AG04449 (cell line): ENCODE measurements at places on chromosomes 12 and 14.

GRCh38 chr12:90915353-90915752, 39.6 kb downstream of the CCER1 start:
- no peak for DNase-seq

- no peak for DNase-seq
These were observed 1832.8 kb upstream of the FLRT2 start for GRCh38 chr14:83697099-83697498.

GRCh38 chr12:46743456-46743855, 82.3 kb downstream of the SLC38A4 start:
- no peak for DNase-seq

GRCh38 chr14:84806622-84807021, 723.3 kb upstream of the FLRT2 start:
- DNase-seq, result no peak

- no peak for DNase-seq
These were observed 64.4 kb downstream of the NUAK1 start for GRCh38 chr12:106074361-106074705.

DNA sequence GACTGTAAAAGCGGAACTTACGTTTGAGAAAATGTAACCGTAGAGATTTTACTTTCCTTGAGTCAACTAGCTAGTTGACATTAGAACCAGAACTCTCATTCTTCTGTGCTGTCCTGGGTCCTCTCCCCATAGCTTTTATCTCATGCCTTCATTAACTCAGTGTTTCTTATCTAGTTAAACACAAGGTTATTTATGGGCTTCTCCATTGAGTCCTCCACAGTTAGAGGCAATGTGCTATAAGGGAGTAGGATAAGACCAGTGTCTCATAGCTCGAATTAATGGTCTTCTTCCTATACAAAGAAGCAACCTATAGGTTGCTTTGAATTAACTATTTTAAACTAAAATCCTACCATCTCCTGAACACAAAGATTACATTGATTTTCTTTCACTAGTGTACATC, 129.8 kb downstream of the ACSS3 start:
- no peak for DNase-seq

- DNase-seq, result no peak
These were observed 174.0 kb downstream of the EGLN3 start for GRCh38 chr14:33776871-33777270.

- no peak for DNase-seq
These were observed 137.3 kb downstream of the WIF1 start for GRCh38 chr12:64983771-64984278.

- no peak for DNase-seq
These were observed 30.4 kb downstream of the CPSF6 start for GRCh38 chr12:69269736-69270135.

DNA sequence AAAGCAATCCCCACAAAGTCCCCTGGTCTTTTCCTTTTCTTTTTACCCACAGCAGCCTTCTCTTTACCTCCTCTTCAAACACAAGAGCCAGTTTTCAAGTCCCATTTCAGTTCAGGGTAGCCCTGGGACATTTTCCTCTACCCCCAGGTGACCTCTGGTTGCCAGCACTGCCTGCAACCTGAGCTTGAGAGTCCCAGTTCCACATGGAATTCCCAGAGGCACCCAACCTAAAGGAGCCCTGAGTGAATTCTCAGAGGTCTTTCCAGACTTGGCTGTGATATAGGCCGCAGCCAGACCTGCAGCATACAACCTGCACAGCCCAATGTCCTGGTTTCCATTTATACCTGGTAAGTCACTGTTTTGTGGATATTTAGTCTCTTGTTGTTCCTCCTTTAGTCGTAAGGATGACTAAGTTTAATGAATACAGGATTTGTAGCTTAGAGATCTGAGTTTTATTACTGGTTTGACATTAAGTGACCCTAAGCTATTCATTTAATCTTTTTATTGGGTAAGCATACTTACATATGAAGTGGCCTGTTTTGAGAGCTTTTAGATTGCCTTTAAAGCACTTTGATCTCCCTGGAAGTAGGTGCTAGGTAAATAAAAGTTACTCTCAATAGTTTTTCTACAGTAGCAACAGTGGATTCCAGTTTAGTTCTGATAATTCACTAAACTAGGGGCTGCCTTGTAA, 159.8 kb downstream of the TGFB3 start:
- no peak for DNase-seq

- no peak for DNase-seq
These were observed 905 bp downstream of the CISTR start for GRCh38 chr12:53750812-53751335.

DNA sequence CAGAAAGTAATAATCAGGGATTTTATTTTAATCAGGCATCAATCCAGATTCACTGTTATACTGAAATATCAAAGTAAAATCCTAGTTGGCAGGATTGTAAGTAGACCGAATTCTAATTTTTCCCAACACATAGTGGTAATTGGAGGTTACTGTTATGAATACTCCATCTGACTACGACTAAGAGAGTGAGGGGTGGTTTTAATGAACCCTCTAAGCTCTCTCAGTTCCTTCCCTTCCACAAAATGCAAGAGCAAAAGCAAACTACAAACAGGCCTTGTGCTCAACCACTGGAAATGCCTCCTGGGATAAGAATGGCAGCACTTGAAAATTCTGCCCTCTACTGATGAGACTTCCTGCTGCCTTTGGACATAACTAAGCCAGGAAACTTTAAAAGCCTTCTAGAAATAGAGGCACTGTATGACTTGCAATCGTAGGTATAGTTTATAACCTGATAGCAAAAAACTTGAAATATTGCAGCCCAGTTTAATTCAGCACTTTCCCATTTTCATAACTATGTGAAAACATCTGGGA, 184.8 kb downstream of the SLC16A7 start:
- DNase-seq, result no peak

GRCh38 chr12:41497409-41497808, 309.3 kb downstream of the PDZRN4 start:
- no peak for DNase-seq

DNA sequence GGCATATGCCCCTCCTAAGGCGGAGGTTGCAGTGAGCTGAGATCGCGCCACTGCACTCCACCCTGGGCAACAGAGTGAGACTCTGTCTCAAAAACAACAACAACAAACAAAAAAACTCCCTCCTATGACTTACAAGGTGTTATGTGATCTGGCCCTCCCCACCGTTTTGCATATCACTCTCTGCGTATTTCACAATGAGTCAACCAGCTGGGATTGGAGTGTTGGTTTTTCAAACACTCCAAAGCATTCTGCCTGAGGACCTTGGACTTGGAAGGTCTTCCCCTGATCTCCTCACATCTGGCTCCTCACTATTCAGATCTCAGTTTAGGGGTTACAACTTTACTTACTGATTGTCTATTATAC, 14.0 kb downstream of the MANSC1 start:
- DNase-seq, result no peak

- no peak for DNase-seq
These were observed 53.2 kb upstream of the PKP2 start for GRCh38 chr12:32949815-32950214.

- no peak for DNase-seq
These were observed 4.5 kb downstream of the ALKBH2 start for GRCh38 chr12:109088818-109089217.

DNA sequence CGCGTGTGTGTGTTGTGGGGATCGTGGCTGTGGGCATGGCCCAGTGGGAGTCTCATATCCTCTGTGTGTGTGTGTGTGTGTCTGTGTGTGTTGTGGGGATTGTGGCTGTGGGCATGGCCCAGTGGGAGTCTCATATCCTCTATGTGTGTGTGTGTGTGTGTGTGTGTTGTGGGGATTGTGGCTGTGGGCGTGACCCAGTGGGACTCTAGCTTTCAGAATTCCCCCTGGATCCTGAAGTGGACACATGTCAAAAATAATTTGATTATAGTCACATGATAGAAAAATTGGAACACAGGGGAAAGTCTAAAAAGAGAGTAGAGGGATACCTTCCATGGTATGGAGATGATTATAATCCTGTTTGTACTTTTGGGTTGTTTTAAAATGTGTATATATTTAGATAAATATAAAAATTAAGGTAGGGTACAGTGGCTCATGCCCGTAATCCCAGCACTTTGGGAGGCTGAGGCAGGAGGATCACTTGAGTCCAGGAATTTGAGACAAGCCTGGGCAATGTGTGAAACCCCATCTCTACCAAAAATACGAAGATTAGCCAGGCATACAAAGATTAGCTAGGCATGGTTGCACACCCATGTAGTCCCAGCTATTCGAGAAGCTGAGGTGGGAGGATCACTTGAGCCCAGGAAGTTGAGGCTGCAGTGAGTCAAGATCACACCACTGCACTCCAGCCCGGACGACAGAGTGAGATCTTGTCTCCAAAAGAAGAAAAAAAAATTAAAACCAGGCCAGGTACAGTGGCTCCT, 11.0 kb downstream of the PAPLN start:
- DNase-seq, result no peak

DNA sequence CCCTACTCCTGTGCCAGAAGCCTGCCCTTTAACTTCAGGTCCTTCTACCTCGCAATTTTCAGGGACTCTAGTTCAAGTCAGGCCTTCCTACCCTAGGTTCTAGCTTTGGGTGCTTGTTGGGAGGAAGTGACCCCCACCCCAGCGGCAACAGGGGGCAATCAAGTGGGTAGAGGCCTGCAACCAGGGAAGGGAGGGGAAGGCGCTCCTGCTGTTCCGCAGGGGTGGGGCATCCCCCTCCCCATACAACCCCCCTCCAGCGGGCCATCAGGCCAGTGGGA, 204 bp upstream of the PRPH start:
- DNase-seq, result no peak

- no peak for DNase-seq
These were observed 233.8 kb downstream of the SSPN start for GRCh38 chr12:26429070-26429691.

GRCh38 chr14:48027115-48027514, 351.7 kb upstream of the MDGA2 start:
- no peak for DNase-seq

DNA sequence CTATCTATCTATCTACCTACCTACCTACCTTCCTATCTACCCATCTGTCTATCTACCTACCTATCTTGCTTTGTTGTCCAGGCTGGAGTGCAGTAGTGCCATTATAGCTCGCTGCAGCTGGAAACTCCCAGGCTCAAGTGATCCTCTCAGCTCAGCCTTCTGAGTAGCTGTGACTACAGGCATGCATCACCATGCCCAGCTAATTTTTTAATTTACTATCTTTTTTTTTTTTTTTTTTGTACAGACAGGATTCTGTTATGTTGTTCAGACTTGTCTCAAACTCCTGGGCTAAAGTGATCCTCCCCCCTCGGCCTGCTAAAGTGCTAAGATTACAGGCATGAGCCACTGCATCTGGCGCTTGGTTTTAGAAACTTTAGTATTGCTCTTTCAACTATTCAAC, 762.4 kb downstream of the SLC6A15 start:
- DNase-seq, result no peak

DNA sequence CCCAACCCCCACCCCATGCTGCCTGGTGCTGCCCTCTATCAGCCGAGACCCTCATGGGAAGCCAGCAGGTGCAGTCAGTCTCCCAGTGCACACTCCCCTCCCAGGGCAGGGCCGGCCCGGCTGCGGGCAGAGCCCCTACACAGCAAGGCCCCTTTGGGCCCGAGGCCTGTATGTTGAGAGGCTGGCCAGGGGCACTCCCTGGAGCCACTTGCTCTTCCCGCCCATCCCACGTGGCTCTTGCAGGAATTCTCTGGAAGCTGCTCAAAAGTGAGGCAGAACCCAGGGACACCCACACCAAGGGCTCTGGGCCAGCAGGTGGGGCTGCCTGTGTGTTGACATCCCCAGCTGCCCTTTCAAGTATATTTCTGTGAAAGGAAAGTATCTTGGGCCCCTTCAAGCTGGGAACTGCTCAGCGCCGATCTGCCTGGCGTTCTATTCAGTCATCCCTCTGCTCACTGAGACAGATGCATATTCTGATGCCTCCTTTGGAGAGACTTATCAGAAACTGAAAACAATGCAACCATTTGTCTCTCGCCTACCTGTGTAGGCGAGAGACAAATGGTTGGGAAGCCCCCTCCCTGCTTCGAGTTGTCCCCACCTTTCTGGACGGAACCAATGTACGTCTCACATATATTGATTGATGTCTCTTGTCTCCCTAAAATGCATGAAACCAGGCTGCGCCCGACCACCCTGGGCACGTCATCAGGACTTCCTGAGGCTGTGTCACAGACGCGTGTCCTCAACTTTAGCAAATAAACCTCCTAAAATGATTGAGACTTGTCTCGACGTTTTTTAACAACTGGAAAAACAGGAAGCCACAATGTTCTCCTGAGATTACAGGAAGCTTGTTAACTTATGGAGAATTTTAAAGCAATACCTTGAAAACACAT, 6.0 kb downstream of the GPR132 start:
- DNase-seq, result no peak

GRCh38 chr12:119693511-119693910, 25.6 kb downstream of the PRKAB1 start:
- DNase-seq, result no peak

DNA sequence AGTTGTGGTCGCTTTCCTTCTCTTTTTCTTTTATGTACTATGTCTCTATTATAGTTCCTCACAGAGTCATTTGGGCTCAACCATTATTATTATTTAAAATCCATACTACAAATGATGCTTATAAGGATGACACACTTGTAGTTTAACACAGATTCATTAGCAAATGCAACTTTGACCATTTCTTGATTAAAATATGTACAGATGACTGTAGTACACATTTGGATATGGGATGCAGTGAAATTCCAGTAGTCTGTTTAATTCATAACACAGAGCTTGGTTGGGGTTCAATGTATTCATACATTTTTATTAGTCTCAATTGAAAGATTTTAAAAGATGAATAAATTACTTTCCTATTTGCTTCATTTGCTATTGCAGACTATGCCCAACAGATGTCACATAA, 30.0 kb downstream of the SLC38A1 start:
- DNase-seq, result no peak

DNA sequence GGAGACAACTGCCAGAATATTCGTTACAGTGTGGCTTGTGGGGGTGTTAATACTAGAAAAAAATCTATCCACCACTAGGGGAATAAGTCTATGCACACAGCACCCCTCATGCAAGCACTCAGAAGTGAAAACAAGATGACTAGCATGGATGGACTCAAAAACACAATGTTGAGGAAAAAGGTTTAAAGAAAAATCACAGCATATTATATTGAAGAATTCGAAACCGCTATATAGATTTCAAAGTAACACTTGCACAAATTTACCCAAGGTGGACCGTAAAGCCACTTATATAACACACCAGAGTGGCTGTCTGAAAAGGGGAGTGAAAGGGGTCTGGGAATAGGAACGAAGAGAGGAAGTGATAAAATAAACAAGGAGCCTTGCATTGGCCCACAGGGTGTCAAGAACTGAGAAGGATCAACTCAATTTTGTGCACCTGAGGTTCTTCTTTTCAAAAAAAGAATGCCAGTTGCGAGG, 544 bp downstream of the ABCD4 start:
- no peak for DNase-seq

- DNase-seq, result no peak
These were observed 1.8 kb upstream of the RHOF start for GRCh38 chr12:121795034-121795968.
